Stimulated activated CD4-positive, alpha-beta T cell treated with anti-CD3 and anti-CD28 coated beads, Interleukin-2, amount 100 ng/mL, for 24 hours (primary cell): ENCODE measurements at places on chromosomes 6 and 20.
A peak's percentile ranks its signal among the peaks of the same experiment; 100 is the strongest.

DNA sequence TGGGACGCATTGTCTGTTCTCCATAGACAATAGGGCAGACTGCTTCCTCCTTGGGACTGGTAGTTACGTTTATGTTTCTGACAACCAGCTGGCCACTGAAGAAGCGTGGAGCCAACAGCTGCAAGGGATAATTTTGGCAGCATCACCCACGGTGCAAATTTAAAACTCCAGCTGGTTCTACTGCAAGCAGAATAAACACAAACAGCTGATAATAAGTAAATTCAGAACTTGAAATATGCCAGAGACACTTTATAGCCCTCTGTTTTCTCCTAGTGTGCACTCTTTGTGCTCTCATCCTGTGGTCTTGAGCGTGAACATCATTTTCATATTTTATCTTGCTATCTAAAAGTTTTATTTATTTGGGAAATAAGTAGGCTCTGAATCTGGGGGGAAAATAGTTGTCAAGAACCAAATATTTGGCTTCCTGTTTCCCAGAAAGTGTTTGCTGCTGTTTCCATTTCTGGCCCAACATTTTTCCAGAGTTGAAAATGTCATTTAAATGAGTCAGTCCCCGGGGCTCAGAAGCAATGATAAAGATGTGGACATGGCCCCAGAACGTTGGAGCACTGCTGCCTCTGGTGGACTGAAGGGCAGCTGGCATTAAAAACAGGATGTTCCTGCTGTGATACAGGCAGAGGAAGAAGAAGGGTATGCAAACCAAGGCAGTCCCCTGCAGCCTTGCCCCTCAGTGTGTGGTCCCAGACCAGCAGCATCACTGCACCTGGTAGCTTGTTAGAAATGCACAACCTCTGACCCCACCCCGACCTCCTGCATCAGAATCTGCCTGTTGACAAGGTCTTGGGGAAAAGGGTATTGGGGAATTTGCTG lies 12.5 kb upstream of the THBD start:
- no peak for DNase-seq

DNA sequence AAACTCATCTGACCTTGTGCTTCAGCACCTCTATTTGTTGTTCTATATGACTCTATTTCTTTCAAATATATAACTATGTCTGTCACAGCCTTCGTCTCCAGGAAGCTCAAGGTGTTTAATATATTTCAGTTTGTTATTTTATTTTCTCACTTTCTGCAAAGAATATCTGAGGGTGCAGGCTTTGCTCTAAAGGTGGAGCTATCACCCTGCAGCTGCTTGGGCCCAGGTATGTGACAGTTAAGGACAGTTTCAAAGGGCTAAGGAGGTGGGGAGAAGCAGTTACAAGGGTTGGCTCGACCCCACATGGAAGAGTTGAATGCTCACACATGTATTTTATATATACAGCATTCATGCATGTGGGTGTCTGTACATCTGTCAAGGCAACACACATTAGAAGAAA lies 405.6 kb downstream of the BTBD9 start:
- no peak for DNase-seq

DNA sequence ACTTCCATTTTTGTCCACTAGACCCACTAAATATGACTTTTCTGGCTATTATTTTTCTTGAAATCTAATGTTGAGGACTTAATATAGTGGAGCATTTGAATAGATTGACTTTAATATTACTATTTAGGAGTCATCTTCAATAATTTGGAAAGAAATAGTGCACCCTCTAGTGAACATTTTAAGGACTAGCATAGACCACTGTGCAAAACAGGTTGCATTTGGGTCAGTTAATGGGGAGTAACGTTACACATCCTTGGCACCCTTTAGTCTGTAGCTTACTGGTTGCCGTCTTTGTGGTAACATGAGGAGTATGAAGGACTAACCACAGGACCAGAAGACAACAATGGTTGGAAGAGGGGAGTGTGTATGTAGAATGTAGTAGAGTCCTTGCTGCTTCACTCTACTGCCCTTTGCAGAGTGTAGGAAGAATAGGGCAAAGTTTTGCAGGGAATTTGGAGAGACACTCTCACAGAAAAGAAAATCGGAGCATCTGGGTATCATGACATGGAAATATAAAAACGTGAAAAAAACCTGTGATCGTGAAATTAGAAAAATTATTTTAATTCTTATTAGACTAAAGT lies 25.2 kb downstream of the RFPL4B start:
- no peak for DNase-seq

DNA sequence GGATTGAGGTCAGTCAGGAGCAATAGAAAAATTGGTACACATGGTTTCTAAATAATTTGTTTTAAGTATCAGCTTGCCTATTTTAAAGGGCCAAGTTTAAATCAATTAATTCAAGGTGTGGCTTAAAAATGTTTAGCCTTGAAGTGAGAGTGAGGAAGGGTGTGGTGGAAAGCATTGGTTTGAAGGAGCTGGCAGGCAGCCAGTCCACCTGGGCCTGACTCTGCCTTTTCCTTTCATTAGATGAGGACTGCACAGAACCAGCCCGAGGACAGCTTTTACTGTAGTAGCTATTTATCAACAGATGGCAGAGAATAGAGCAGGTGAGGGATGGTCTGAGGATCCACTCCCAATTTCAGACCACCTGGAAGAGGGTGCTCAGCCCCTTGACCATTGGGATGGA lies 42.4 kb downstream of the DHX35 start:
- peak; percentile 15 for DNase-seq

- no peak for DNase-seq
These were observed 2.1 kb downstream of the NQO2 start for GRCh38 chr6:3001773-3002293.

DNA sequence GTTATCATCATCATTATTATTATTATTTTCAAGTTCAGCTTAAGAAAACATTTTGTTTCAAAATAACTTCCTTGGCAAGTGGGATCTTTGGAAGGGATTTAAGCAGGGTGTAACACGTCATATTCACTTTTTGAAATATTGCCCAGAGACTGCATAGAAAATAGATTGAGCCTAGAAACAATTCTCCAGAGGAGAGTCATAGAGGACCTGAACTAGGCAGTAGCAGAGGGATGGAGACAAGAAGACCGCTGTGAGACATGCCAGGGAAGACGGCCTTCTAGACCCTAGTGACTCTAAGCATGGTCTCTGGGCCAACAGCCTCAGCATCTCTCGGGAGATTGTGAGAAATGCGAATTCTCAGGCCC lies 55.5 kb downstream of the EDN1 start:
- DNase-seq: no peak

DNA sequence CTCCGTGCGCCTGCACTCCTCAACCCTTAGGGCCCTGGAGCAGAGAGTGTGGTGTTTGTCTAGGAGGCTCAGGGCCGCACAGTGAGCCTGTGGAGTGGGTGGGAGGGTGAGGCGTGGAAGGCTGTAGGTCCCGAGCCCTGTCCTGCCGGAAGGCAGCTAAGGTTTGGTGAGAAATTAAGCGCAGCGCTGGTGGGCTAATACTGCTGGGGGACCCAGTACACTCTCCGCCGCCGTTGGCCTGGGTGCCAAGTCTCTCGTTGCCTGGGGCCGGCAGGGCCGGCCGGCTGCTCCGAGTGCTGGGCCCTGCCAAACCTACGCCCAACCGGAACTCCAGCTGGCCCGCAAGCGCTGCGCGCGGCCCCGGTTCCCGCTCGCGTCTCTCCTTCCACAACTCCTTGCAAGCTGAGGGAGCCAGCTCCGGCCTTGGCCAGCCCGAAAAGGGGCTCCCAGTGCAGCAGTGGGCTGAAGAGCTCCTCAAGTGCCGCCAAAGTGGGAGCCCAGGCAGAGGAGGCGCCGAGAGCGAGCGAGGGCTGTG lies 40.4 kb upstream of the MCUR1 start:
- no peak for DNase-seq

- DNase-seq: no peak
These were observed 3.4 kb upstream of the ZBTB46 start for GRCh38 chr20:63834491-63834880.

DNA sequence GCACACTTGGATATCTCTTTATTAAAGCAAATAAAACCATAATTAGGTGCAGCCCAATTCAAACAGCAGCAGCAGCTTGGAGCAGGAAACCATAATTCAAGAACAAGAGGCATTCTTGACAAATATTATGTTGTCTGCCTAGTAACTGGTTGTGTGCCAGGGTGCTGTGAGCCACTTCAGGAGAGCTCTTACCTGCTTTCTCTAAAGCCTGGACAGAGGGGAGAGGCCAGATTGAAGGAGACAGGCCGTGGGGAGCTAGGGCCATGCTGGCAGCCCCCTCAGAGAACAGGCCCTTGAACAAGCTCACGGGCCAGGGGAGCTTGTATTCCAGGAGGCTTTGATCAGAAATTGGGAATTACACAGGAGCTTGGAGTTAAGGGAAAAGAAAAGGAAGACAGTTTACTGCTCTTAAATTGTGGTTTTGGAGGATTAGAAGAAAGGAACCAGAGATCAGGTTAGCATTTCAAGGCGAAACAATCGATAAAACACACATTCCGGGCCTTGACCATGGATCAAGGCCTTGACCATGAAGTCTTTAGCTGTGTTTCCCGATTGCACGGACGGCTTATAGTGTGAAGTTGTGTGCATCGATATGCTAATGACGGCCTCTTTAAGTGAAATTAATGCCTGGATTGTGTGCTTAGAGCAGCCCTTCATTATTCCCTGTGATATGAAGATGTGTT lies 69.8 kb upstream of the NKX2-2 start:
- DNase-seq: no peak

GRCh38 chr20:5829241-5829809 lies 79.1 kb downstream of the SHLD1 start:
- DNase-seq: no peak

GRCh38 chr20:36121981-36122930 lies 32.3 kb upstream of the EPB41L1 start:
- DNase-seq: no peak

DNA sequence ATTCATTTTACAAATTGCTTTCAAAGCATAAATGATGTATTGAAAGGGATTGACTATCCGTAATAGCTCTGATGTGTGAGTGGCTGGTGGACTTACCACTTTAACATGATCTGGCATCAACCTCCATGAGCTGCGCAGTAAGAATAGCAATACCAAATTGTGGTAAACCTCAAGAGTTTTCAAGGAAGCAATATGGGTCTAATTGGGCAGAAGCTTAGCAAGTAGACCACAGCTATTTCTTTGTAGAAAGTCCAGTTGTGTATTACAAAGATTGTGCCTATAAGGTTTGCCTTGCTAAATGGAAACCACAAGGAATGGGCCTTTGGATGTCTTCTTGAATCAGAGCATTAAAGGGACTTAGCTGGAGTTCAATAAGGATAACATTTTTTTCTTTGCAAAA lies 736.6 kb downstream of the KIF16B start:
- DNase-seq: no peak

GRCh38 chr20:49620364-49621240 lies 52.7 kb upstream of the PTGIS start:
- DNase-seq: peak; percentile 23

DNA sequence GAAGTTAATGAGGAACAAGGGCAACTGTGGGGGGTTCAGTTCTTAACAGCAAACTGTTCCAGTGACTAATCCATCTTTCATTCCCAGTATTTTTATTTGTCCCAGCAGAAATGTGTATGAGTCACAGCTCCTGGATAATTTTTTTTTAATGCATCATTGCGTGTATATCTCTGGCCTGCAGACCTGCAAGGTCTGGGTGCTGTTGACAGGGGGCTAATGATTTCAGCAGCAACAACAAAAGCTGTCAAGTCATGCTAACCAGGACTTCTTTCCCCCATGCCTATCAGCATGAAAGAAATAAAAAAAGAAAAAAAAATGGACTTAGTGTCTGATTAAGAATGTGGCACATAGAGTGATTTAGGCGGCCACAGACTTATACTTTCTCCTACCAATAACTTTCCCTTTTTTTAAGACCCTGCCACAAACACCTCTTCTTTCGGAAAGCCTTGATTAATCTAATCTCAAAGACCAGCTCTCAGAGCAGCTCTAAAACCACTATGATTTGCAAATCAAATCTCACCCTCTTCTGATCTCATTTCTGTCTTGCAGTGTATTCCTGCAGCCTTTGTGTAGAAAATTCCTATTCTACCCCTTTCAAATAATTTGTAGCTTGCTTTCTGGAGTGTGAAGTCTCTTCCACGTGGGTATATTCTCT lies 14.2 kb upstream of the PREX1 start:
- no peak for DNase-seq

DNA sequence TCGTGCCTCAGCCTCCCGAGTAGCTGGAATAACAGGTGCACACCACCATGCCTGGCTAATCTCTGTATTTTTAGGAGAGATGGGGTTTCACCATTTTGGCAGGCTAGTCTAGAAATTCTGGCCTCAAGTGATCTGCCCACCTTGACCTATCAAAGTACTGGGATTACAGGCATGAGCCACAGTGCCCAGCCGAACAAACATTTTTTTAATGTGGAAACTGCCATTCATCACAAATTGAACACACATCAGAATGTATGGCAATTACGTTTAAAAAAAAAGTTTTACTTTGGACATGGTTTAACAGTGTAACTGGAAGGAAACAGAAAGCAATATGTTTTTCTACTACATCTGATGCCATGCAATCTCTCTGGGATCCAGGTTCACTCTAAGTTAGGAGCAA lies 38.3 kb upstream of the LOC128125822 start:
- DNase-seq: no peak

- no peak for DNase-seq
These were observed 8.4 kb downstream of the BPIFB2 start for GRCh38 chr20:33015700-33016580.

DNA sequence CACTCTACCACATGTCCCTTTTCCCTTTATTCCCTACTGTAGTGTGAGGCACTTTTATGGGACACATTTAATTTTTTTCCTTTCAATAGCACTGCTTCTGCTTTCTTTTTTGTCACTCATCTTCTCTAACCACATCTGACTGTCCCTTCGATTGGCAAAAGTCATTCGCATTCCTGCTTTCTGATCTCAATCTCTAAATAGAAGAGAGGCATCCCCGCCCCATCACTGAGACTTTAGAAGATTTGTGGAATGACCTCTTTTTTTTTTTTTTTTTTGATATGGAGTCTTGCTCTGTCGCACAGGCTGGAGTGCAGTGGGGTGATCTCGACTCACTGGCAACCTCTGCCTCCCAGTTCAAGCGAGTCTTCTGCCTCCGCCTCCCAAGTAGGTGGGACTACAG lies 9.1 kb downstream of the ZNF292 start:
- DNase-seq: no peak

DNA sequence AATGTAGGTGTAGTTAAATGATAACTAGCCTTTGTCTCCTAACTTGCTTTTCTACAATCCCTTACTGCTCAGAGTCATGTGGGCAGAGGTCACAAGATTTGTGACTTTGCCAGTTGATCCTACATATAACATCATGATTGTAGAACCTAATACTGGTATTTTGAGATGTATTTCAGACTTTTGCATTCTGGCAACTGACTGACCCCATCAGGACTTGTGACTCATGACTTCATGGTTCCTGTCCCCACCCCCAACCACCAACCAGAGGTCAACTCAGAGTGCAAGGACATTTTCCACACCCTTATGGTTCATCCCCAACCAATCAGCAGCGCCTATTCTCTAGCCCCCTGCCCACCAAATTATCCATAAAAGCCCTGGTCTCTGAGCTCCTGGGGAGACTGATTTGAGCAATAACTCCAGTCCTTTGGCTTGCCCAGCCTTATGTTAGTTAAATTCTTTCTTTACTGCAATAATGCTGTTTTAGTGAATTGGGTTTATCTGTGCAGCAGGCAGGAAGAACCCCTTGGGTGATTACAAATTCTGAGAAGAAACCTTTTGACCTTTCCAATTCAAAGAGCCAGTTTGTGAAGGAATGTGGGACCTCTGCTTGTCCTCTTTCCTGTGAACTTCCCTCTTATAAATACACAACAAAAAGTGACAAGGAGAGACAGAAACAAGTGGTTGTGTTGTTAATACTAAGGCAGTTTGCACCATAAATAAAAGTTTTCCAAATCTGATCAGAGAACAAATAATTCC lies 588.7 kb downstream of the UTRN start:
- no peak for DNase-seq
